ENCODE measurements at places on chromosomes 11 and 22.
A peak's percentile ranks its signal among the peaks of the same experiment; 100 is the strongest.

DNA sequence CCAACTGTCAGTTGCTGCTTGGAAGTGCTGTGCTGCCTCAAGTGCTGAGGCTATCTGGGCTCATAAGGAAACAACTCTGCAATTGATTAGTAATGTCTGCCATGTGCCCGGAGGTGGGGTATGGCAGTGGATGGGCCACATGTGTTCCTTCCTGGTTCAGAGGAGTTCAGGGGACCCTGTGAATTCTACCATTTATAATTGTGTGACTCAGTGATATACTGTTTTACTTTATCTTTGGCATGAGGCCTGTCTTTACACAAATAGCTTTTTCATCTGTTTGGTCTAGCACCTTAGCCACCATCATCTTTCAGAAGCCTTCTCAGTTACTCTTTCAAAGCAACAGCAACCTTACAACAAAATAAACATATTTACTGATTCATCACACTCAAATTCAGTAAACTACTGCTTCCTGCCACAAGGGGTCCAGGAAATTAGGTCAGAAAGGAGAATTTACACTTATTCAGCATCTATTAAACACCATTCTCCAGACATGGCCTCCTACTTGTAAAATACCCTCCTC lies 20.9 kb downstream of the DKK3 start:
- DNase-seq: no peak

DNA sequence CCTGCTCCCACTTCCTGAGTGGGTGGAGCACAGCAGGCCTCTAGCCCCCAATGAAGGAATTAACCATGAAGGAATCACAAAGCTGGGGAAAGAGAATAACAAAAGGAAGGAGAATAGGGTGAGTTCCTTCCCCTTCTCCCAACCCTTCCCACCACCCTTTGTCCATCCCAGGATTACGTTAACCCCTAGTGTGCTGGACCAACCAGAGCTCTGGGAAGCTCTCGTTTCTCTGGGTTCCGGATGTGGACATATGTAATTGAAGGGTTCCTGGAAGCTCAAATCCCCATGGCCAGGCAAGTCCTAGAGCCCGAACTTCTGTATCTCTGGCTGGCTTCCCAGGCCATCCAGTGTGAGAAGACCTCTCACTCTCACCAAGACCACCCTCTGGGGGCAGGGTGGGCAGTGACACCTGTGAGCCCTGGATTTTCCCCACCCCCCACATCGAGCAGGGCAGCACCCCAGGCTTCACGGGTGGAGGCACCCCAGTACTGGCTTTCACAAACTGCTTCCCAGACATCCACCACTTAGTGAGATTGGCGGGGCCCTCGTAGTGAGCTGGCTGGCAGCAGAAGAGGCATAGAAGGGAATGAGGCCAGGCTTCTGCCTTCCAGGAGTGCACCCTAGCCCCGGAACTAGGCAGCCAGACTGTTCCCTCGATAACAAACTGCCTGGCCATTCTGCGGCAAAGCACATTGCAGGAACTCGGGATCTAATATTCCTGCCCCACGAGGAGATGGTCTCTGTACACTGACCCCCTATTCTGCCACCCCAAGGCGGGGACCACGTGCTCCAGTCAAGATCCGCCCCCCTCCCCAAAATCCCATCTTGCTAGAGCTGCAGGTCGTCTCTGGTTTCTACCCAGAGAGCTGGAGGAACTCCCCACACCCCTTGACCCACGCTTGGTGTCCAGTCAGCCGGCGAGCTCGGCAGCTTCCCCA lies 2.1 kb downstream of the NECTIN1 start:
- no peak for DNase-seq

GRCh38 chr11:46641639-46642038 lies 24.3 kb downstream of the ATG13 start:
- no peak for DNase-seq

- no peak for DNase-seq
These were observed 4.9 kb upstream of the CNTN5 start for GRCh38 chr11:99015634-99016454.

DNA sequence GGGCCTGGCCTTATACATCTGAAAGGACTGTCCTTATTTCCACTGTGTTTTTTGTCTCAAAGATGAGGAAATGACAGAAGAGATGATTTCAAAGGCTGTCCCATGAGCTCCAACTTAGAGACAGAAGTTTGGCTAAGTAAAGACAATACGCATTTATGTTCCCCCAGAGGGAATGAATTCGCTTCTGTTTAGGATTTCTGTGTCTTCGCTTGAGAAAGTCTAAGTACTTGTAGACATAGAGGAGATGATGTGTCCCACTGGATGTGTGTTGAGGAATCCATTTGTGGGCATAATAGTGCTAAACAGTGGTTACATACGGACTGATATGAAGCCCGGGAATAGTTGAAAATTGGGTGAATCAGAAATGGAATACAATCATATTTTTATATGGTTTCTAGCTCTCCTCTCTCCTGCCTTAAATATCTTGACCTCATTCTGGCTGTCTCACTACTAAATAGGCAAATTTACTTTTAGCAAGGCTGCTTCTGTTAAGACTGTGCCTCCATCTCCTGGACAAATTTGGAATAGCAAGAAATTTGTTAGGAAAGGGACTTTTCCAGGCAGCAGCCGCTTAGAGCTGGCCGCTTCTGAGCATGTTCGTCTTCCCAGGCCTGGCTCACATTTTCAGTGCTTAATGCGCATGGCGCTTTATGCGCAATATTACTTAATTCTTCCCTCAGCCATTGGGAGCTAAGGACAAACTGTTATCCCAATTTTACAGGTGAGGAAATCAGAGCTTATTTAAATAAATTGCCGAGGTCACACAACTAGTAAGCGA lies 1.9 kb upstream of the PEX26 start:
- DNase-seq: peak; percentile 58

DNA sequence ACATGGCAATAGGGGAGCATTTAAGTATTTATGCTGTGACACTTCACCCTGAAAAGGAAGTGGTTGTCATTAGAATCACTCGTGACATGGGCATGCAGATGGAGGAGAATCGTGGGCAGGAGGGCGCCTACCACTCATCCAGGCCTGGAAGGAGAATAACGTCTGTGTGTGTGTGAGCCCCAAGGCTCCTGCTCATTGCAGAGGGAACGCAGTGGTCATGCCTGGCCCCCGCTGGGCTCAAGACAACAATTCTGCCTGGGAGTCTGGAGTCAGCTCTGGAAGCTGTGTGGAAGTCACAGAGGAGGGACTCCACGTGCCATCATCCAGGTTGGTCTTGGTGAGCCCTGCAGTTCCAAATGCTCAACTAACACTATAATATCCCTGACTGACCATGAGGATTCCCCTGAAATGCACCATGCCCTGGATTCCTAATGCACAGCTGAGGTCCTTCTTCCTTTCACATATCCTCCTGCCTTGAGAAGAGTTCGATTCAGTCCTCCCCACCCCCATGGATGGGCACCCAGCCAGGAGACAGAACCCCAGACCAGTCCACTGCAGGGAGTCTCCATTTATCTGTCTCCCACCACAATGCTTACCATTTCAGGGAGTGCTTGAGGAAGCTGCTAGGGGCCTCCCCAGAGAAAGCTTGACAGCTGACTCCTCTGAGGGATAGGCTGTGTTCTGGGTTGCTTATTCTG lies 446.9 kb upstream of the B3GAT1 start:
- no peak for DNase-seq

DNA sequence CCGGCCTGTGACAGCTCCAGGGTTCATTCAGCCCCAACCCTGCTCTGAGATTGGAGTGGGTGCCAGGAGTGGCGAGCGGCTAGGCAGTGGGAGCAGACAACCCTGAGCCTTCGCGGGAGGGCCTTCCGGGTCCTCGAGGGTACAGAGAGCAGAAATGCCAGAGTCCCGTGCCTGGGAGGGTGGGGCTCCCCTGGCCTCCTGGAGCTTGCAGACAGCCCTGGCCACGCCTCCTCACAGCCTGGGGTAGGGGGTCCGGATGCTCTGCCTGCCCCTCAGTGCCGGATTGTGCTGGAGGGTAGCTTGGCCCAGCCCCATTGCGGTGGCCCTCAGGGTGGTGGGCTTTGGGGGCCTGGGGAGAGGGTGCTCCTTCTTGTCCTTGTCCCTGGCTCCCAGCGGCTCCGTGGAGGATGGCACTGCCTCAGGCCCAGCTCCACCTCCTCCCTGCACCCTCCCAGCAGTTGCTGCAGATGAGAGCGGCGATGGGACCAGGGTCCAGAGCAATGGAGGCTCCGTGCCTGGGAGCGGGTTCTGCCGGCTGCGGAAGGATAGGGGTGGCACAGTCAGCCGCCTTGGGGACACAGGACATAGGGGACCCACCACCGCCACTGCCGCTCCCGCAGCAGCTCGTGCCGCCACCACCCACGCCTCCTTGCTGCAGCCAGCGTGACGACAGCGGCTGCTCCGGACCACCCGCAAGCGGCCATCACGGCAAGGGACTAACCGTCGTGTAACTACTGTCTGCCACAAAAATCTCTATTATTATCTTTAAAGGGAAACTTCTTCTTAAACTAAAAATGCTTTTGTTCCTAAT lies 34.9 kb upstream of the OR10G7 start:
- no peak for DNase-seq
